ENCODE measurements at places on chromosomes 7 and 10. TPM values are rescaled to one million over a fixed set of nuclear protein-coding genes. Genes with fewer than 3 reads are reported as not detected.

The ZNF425 gene
- 2.8 TPM for total RNA-seq

The SHH gene
- 0.32 TPM for total RNA-seq

The NKX2-3 gene
- total RNA-seq = not detected

The STK31 gene
- total RNA-seq = 32.1 TPM

The SFTPA1 gene
- not detected for total RNA-seq

The PON2 gene
- total RNA-seq = 65.6 TPM

The GPR37 gene
- total RNA-seq = 1.6 TPM

The FLNC gene
- 150 TPM for total RNA-seq

The SNCG gene
- total RNA-seq = 46.6 TPM

The LEP gene
- not detected for total RNA-seq

The LGI1 gene
- total RNA-seq = 0.23 TPM

The IL6 gene
- not detected for total RNA-seq

The ZNF239 gene
- total RNA-seq = 6.8 TPM

The AKR1C8 gene
- total RNA-seq = not detected

The ERVW-1 gene
- total RNA-seq = 1.8 TPM

The MBL2 gene
- total RNA-seq = not detected

The CCDC146 gene
- 21.4 TPM for total RNA-seq

The PARD3 gene
- total RNA-seq = 61.9 TPM

The MOGAT3 gene
- total RNA-seq = not detected

The AUTS2 gene
- total RNA-seq = 25.0 TPM

The PSD gene
- total RNA-seq = 10.9 TPM

The MORN4 gene
- total RNA-seq = 4.7 TPM

The DDC gene
- 1.9 TPM for total RNA-seq

The GCC1 gene
- 32.3 TPM for total RNA-seq

The PLXNA4 gene
- 2.8 TPM for total RNA-seq

The FAM25A gene
- total RNA-seq = not detected

The PPP1R3C gene
- 20.5 TPM for total RNA-seq

The ZCWPW1 gene
- total RNA-seq = 5.5 TPM

The PLEKHA8 gene
- total RNA-seq = 5.5 TPM

The CD36 gene
- total RNA-seq = 5.7 TPM

The LRRC4 gene
- total RNA-seq = 5.7 TPM

The AQP1 gene
- 117 TPM for total RNA-seq

The CCL24 gene
- total RNA-seq = not detected

The CAV1 gene
- 114 TPM for total RNA-seq

The MRLN gene
- not detected for total RNA-seq

All from prostate gland (tissue), 2 donors.